ENCODE measurements at places on chromosomes 4 and X.

- no peak for DNase-seq
These were observed 38.4 kb downstream of the SLAIN2 start for GRCh38 chr4:48379587-48380180.

DNA sequence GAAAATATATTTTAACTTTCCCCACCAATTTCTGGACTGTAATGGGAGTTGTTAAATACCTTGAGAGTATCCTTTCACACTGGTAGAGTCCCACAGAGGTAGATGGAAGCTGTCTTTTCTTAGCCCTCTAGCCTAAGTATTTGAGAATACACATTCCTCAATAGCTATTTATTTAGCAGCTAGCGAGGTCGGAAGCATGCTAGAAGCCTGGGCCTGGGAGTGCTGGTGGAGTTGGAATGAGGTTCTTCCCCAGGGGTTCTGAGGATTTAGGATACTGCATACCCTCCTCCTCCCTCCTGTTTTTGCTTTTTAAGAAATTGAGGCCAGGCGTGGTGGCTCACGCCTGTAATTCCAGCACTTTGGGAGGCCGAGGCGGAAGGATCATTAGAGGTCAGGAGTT lies 999 bp upstream of the KLHL15 start:
- no peak for DNase-seq

DNA sequence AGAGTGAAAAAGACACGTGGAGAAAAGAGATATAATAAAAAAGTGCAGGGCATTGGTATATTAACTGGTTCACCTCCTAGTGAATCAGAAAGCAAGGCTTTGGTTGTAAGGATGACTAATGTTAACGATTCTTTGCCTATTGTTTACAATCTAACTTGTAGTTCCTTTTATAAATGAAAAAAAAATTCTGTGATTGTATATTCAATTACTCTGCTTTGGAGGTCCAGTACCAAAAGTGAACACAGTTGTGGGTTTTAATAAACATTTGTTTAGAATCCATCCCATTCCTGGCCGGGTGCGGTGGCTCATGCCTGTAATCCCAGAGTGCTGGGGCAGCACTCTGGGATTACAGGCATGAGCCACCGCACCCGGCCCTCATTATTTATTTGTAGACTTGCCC lies 36.9 kb upstream of the PRSS12 start:
- DNase-seq = no peak

DNA sequence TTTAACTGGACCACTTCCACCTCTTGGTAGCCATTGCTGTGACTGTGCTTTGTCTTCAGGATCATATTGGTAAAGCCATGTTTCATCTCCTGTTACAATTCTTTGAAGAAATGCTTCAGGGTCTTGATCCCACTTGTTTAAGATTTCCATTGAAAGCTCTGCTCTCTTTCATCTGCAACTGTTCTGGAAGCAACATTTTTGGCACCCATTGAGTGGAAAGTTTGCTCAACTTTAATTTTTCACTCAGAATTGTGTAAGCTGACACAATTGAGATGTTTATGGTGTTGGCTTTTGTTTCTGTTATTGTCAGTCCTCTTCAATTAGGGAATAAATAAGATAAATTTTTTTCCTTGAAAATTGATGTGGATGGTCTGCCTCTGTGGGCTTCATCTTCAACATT lies 237.4 kb downstream of the MAPK10 start:
- no peak for DNase-seq

DNA sequence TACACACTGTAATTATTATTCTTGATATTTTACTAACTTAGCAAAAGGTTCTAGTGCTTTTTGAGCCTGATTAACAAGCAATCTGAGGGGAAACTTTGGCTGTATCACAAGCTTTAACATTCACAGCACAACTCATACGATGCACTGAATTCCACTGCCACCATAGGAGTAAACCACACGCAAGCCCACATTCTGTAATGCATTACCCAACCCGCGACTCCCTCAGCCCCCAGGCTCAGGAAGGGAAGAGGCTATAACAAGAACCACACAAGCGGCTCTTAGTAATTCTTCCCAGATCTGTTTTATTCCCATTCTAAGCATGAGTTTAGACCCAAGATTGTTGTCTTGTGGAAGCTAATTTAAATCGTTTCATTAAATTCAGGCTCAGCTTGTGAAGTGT lies 138.5 kb upstream of the TBL1X start:
- DNase-seq = no peak

- no peak for DNase-seq
These were observed 818.7 kb downstream of the PCDH7 start for GRCh38 chr4:31538877-31539276.

- DNase-seq = no peak
These were observed 517.4 kb downstream of the RAB28 start for GRCh38 chr4:12966726-12967125.

DNA sequence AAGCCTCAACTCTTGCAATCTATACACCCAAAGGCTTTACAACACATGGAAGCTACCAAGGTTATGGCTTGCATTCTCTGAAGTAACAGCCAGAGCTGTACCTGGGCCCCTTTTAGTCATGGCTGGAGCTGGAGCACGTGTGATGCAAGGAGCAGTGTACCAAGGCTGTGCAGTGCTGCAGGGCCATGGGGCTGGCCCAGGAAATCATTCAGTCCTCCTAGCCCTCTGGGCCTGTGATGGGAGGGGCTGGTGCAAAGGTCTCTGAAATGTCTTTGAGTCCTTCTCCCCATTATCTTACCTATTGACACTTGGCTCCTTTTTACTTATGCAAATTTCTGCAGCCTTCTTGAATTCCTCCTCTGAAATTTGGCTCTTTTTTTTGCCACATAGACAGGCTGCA lies 500.1 kb upstream of the FAM47C start:
- no peak for DNase-seq

DNA sequence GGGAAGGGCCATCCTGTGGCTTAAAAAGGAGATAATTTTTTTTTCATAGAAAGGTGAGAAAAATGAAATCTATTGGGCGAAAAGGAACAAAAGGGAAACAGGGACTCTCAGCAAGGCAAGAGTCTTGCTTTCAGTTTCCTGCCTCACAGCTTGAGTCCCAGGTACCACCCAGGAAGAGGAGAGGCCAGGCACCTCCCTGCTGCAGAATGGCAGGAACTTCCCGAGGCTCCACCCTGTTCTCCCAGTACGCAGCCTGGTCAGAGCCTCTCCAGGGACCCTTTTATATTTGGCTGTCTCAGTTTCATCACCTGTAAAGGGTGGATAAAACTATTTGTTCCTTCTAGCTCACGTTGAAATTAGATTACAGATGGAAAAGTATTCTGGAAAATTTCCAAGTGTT lies 33.8 kb downstream of the UCHL1 start:
- no peak for DNase-seq

DNA sequence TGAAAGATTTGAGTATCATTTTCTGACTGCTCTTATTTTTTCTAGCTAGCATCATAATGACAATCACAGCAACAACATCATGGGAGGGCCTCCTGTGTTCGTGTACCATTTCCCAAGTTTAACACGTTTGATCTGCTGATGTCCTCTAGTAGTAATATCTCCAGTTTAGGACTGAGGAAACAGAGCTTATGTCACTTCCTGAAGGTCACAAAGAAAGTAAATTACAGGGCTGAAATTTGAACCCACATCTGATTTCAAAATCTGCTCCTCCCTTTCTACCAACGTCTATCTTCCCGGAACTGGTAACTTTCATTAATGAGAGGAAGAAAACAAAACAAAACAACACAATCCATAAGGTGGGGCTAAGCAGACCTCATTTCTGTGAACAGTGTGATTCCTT lies 302.7 kb downstream of the PACRGL start:
- no peak for DNase-seq

DNA sequence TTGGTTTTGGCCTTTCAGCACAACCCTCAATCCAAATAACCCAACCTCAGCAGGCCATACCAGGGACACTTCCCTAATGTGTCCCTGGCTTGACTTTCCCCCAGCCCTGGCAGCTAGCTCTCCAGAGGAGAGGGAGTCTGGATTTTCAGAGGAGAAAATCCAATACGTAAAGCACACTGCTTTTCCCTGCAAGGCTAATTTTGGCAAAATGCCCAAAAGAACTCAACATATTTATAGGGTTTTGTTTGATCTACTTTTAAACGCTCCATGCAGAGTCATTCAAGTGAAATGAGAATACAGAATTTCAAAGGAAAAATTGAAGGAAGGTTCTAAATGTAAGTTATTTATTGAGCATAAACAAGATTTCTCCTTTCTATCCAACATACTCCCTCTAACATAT lies 167.2 kb downstream of the SH3KBP1 start:
- no peak for DNase-seq

DNA sequence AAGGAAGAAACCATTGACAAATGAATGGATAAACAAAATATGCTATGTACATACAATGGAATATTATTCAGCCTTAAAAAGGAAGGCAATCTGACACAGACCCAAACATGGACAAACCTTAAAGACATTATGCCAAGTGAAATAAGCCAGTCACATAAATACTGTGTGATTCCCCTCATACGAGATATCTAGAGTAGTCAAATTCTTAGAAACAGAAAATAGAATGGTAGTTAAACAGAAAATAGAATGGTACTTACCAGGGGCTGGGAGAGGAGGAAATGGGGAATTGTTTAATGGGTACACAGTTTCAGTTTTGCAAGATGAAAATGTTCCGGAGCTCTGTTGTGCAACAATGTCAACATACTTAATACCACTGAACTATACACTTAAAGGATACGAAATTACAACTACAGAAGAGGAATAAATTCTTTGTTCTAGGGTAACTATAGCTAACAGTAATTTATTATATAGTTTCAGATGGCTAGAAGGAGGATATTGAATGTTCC lies 47.8 kb upstream of the DUSP21 start:
- no peak for DNase-seq

- no peak for DNase-seq
These were observed 1086.7 kb downstream of the STIM2 start for GRCh38 chr4:27947302-27947701.

DNA sequence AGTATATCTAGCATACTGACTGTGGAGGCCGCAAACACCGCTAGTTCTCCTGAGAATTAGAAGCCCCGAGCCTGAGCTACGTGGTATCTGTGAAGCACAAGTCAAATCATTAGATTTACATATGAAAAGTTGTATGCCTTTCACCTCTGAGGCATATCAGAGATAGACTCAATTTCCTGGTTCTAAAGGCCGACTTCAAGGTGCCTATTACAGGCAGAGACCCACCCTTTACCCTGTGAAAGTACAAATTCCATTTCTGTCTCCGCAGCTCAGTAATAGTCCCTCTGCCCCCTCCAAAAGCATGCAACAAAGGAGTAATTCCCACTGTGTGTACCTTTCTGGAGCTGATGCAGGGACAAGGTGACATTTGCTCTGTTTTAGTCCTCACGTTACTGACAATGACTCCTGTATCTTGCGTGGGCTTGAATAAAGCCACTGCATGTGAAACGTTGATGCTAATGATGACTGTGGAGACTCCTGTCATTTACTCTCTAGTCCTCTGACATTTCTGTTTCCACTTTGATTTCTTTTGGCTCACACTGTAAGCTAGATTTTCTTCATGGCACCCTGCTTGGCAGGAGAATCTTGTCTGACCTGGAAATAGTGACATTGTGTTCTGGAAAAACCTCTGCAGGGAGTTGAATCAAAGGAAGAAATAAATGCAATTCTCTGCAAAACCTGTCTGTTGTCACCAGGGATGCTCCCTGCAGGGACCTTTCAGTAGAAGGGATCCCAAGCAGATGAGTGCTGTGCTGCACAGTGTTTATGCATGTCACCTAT lies 273.2 kb upstream of the EMCN start:
- no peak for DNase-seq

GRCh38 chr4:102114118-102114630 lies 231.1 kb downstream of the SLC39A8 start:
- DNase-seq = no peak

DNA sequence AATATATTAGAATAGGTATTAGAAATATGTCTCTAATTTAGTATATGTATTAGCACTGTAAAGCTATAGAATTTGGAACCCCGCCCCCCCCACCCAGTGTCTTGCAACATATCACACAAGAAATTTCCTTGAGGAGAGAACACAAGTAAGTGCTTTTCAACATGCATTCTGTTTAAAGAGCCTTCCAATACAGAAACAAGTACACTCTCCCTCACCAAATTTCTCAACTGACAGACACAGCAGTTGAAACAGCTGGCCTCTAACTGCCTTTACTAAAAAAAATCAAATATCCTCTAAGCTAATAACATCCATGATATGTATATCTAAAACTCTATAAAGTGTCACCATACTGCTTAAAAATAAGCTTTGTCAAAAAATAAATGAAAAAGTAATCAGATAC lies 12.4 kb downstream of the CAMK2D start:
- DNase-seq = no peak

GRCh38 chrX:134745636-134746409 lies 87.6 kb upstream of the PLAC1 start:
- no peak for DNase-seq

GRCh38 chr4:144954230-144954629 lies 143.8 kb downstream of the ANAPC10 start:
- DNase-seq = no peak

DNA sequence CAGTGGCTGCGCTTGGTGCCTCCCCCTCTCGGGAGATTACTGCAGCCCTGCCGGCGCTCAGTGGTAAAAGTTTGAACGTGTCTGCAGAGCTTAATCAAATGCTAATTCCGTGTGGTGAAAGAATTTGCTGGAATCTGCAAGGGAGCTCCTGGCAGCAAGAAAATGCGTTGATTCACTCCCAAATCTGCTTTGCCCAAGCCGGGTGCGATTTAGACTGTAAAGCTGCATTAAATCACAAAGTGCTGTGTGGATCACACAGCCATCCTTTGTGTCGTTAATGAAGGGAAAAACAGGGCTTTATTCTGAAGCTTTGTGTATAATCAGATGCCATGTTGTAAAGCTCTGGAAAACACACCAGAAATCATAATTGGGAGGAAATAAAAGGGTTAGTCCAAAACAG lies 444.1 kb downstream of the BCOR start:
- no peak for DNase-seq

- DNase-seq = no peak
These were observed 309.4 kb downstream of the PPP3CA start for GRCh38 chr4:101037938-101038413.

DNA sequence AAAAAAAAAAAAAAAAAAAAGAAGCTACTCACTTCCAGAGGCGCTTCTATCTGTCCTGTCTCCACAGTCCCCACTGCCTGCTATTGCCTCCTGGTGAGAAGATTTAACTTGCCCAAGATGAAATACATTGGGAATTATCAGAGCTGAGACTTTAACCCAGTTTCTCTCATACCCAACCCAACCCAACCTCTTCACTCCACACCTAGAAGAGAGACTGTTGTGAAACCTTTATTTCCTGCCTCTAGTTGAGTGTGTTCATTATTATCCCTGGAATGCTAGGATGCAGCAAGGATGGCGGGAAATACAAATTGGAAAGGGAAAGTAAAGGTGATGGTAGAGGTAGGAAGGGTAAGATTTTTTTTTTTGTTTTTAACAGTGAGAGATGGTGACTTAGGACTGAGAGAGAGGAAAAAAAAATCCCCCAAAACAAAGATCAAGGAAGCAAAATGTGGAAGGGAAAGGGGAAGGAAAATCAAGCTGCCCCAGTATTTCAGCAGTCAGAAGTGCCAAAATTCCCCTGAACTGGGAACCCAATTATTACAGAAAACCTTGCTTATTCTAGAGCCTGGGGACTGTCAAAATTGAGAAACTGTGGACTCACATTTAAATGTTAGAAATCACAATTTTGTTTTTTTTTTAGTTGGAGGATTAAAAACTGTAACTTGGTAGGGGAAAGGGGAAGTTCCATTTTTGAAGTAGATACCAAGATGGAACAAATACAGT lies 253.0 kb downstream of the PTTG2 start:
- DNase-seq = no peak

All from activated CD4-positive, CD25-positive, alpha-beta regulatory T cell treated with anti-CD3 and anti-CD28 coated beads, Interleukin-2, amount 50 U/mL, for 16 hours (primary cell).